HFFc6 (cell line): ENCODE measurements at places on chromosomes 5 and 9.

DNA sequence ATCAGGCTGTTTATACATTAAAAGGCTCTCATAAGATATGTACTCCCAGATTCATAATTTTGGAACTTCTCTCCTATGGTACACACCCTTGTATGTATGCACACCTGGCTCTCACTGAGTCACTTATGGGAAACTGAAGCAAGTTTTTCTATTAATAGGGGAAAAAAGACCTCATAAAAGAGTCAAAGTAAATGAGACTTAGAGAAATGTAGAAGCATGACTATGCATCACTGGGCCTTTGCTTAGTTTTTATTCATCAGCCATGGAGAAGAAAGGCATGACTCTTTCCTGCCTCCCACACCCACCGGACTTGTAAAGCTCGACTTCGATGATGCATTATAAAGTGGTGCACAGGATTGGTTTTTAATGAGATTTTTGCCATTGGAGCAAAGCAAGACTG, 28.2 kb downstream of the MTAP start:
- DNase-seq: peak; percentile 34

- no peak for DNase-seq
Measured at GRCh38 chr5:1447671-1448361, 2.6 kb upstream of the SLC6A3 start.

DNA sequence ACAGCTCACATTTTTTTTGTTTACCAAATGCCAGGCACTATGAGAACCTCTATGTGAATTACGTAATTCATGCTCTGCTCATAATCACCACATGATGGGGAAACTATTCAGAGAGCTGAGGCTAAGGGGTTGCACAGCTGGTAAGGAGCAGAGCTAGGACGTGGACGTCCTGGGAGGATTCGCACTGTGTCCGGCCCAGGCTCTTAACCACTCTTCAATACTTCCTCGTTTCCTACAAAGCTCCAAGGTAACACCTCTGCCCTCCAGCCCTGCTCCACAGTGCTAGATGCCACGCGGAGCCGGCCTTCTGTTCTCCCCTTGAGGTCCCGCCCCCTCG, 8.7 kb downstream of the PHF19 start:
- DNase-seq: peak; percentile 58

DNA sequence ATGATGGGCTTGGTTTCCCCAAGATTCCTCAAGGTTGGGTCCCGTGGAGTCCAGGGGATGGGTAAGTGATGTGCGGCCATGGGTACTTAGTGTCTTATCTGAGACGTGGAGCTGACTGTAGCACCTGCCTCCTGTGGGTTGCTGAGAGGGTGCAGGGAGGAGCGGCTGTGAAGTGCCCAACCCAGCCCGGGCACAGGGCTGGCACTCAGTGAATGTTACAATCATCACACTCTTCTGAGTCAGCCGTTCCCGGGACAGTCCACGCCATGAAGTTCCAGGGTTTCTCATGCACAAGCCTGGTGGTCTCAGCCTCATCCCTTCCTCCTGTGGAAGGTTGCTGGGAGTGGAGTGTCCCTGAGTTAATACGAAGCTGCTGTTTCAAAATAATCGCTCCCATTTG, 29.1 kb downstream of the NTNG2 start:
- no peak for DNase-seq

DNA sequence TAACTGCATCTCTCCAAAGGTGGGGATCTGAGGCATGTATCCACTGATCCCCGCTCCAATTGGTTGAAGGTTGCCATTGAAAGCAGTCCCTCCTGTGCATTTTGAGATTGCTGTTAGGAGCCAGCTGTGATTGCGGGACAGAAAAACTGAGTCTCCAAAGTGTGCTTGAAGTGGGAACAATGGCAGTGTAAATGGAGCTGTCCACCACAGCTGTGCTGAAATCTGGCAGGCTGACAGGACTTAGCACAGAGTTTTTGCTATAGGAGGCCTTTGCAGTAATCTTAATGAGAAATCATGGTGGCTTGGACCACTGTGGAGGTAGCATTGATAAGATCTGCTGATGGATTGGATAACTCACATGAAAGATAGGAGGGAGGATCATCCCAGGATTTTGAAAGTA, 3.3 kb downstream of the RNF20 start:
- DNase-seq: no peak

GRCh38 chr5:6496207-6496584, 47.5 kb downstream of the UBE2QL1 start:
- DNase-seq: no peak

DNA sequence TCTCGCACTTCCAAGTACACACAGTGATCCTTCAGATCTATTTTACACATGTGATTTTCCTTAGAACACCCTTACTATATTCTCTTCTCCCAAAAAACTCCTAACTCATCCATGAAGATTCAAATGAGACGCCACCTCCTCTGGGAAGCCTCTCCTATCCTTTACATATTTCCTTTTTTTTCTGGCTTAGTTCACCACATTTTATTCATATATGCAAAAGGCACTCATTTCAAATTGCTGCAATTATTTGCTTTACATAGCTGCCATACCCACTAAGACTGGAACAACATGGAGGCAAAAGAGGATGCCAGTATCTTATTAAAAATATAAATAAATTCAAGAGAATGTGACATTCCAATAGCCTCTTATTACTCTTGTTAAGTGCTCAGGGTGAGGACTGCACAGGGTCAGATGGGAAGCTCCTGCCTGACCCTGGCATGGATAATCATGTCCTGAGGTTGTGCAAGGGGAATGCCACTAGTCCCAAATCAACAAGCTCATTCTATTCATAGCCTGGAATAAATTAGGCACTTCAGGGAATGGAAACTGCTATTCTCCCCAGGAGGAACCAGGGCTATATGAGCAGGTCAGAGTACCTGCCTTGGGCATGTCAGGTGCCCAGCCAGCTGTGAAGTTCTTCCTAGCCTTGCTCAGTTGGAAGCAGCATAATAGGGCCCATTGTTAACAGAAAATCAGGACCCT, 262.9 kb downstream of the FBXL17 start:
- no peak for DNase-seq

DNA sequence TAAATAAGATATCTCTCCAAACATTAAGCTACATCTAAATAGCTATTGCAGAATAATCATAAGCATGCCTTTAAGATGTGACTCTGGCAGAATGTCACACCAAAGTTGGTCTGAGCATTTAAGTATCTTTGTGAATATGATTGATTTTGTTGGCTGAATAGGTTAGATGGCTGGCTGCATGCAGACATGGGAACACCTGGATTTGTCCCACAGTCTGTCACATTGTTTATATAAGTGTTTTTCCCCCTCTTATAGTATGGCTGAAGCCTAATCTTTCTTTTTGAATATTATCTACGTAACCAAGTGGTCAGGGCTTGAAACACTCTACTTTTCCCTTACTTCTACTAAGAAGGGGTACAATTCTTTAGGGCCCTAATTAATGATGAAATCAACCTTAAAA, 36.2 kb downstream of the PCSK1 start:
- DNase-seq: no peak

DNA sequence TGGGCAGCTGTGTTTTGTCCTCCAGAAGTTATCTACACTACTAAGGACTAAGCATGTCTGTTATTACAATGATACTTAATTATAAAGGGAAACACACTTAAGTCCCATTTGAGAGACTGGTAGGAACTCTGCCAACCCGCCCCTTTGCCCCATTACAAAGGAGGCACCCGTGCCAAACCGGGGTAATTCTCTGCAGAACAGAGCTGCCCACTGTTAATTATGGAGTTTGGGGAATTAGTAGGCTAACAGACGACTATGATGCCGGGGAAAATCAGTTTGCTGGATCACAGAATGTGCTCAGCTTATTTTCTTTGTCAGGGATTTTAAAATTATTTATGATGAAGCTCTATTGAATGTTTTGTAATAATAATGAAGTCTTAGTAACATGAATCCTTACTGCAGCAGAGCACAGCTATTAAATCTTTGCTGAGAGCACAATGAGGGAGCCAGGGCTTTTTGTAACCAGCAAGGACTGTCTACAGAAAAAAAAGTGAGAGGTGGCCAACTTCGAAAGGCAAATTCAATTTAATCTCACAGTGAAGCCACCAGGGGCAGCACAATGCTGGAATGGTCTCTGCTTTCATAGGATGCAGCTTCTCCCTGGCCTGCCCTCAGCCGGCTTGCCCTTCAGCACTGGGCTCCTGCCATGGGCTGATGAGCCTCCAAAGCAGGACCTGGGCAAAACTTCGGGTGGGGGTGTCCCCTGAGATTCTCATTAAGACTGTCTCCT, 134.5 kb downstream of the GNAQ start:
- DNase-seq: no peak

- no peak for DNase-seq
Measured at GRCh38 chr5:120942596-120943350, 478.7 kb downstream of the PRR16 start.

- peak; percentile 6 for DNase-seq
Measured at GRCh38 chr9:71001780-71002386, 119.5 kb downstream of the TRPM3 start.
